ENCODE measurements at places on chromosomes 11 and 22.

- DNase-seq: no peak
Observed at GRCh38 chr22:20319041-20319744, 667 bp downstream of the DGCR6L start.

DNA sequence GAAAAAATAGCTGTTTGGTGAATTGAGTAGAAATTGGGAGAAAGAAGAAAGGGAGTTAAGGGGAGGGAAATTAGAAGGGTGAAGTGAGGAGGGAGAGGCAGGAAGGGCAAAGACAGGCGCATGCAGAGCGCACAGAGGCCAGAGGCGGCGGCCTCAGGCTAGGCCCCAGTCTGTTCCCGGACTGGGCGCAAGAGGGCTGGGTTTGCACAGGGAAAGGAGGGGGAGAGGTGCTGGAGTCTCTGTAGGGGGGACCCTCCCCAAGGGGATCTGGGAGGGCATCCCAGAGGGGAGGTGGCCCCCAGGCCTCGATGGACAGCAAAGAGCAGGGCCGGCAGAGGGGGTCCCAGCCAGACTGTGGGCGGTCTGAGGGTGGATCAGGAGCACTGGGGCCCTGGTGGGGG, 1.3 kb upstream of the FLRT1 start:
- DNase-seq: no peak

GRCh38 chr11:120510406-120511115, 987 bp upstream of the GRIK4 start:
- no peak for DNase-seq

GRCh38 chr11:46426233-46426991, 34.8 kb upstream of the CHRM4 start:
- no peak for DNase-seq

- no peak for DNase-seq
Observed at GRCh38 chr11:123292647-123293046, 97.6 kb upstream of the CLMP start.

GRCh38 chr11:32168924-32169323, 78.0 kb downstream of the RCN1 start:
- DNase-seq: no peak

- no peak for DNase-seq
Observed at GRCh38 chr22:36729321-36729720, 25.8 kb upstream of the CACNG2 start.

GRCh38 chr11:114147375-114148012, 88.0 kb downstream of the ZBTB16 start:
- DNase-seq: no peak

DNA sequence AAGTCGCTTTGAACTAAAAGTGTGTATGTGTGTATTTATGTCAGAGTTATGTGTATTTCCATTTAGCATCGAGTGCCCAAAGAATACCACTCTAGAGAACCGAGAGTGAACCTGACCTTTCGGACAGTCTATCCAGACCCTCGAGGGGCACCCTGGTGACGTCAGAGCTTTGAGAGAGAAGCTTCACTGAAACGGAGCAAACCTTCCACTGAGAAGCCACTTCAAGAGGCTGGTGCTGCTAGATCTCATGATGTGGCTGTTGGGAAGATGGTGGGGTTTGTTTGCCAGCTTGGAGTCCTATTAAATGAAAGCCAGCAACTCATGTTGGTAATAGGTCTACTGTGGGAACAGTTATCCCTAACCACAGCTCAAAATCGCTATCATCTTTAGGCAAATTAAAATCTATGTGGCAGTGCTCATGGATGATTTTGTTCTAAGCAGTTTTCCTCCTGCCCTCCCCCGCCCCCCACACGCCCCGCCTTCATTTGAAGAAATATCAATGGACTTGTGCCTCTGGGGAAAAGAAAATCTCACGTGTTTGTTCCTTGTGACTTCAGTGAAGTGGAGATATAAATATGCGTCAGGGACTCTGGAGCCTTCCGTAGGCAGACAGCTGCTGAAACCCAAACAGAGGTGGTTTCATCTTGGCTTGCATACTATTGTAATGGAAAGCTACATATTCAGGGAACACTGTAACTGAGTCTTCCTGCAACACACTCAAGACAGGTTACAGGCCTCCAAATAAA, 22.4 kb upstream of the C11orf96 start:
- no peak for DNase-seq

DNA sequence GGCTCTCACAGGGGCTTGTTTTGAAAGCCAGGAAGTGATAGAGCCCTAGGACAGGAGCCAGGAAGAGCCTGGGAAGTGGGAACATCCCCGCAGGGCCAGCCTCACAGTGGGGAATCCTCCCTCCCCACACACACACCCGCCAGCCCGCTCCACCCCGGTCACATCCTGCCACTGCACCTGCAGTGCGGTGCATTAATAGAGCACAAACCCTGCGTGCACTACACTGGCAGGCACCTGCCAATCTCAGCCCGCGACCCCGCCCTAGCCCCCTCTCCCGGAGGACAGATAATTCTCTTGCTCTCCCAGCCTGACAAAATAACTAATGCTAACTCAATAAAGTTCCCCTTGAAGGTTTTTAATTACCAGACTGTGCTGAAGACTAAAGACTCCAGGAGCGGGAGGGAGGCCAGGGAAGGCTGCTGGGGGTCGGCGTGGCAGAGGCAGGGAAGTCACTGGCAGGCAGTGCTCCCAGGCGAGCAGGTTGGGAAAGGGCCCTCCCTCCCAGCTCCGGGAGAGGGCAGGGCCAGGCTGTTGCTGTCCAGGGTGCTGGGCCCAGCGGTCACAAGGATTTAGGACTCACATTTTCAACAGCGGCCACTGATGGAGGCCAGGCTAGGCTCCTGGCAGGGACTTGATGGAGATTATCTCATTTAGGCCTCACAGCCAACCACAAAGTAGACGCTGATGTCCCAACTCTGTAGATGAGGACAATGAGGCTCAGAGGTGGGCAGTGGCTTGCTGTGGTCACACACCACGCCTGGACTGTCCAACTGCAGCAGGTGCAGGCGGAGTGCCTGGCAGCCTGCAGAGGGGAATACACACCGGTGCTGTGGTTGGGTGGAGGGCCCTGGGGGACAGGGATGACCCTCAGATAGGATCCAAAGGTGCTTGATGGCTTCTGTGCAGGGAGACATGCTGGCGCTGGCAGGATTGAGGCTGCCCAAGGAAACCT, 23.9 kb upstream of the TCF20 start:
- no peak for DNase-seq

DNA sequence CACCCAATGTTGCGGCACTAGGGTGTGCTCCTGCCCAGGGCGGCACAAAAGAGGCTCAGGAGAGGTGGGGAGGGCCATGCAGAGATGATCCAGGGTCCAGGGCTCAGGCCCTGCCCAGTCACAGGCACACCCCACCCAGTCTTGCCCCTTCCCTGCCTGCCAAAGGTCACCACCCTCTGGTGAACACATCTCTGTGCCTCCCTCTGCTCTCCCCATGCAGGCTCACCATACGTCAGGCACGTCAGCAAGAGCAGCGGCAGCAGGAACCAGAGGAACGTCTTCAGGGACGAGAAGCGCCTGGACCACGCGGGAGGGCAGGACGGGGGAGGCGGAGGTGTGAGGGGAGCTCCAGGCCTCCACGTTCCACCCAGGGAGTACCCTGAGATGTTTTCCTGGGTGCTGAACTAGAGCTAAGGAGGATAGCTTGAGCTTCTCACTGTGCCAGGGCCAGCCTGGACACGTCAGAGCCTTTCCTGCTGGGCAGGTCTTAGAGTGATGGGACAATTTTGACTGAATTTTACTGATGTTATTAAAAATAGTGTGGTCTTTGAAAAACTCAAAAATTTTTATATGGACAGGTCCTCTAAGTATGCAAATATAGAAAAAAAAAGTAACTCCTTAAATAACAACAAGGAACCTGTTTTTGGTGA, 7.2 kb downstream of the SUN2 start:
- no peak for DNase-seq
